ENCODE measurements at places on chromosomes 16 and 17.
A peak's percentile ranks its signal among the peaks of the same experiment; 100 is the strongest.

- DNase-seq = no peak
Observed at GRCh38 chr16:1119129-1119528, 23.1 kb upstream of the C1QTNF8 start.

DNA sequence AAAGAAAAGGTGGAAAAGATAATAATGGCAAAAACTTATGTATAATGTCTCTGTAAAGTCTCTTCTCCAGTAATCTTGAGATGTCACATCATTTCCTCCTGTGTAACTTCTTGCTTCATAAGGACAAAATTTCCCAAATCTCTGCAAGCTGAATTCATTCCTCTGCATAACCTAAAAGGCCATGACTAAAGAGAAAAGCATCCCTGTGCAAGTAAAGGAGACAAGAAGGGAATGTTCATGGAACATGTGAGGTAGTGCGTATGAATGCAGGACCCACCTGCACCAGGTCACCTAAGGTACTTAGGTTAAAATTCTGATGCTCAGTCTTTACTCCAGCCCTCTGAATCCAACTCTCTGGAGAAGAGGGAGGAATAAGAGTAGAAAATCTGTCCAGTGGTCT is 46.9 kb upstream of the NLK start:
- no peak for DNase-seq

DNA sequence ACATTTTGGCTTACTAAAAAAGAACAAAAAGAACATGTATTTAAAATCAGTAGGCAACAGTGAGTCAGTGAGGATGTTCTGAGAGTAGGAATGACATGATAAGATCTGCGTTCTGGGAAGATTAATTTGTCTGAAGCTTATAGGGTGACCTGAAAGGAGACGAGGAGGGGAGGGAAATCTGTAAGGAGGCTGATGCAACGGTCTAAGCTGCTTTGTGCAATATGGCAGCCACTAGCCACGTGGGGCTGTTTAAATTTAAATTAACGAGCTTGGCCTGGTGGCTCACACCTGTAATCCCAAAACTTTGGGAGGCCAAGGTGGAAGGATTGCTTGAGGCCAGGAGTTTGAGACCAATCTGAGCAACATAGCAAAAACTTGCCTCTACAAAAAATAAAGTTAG is 181.6 kb upstream of the CACNG3 start:
- DNase-seq = no peak

- no peak for DNase-seq
Observed at GRCh38 chr17:35684055-35684802, 47.2 kb upstream of the RASL10B start.

GRCh38 chr17:82947051-82947991 is 107.5 kb upstream of the ZNF750 start:
- no peak for DNase-seq

GRCh38 chr17:40014375-40014980 is 762 bp upstream of the CSF3 start:
- DNase-seq = no peak

DNA sequence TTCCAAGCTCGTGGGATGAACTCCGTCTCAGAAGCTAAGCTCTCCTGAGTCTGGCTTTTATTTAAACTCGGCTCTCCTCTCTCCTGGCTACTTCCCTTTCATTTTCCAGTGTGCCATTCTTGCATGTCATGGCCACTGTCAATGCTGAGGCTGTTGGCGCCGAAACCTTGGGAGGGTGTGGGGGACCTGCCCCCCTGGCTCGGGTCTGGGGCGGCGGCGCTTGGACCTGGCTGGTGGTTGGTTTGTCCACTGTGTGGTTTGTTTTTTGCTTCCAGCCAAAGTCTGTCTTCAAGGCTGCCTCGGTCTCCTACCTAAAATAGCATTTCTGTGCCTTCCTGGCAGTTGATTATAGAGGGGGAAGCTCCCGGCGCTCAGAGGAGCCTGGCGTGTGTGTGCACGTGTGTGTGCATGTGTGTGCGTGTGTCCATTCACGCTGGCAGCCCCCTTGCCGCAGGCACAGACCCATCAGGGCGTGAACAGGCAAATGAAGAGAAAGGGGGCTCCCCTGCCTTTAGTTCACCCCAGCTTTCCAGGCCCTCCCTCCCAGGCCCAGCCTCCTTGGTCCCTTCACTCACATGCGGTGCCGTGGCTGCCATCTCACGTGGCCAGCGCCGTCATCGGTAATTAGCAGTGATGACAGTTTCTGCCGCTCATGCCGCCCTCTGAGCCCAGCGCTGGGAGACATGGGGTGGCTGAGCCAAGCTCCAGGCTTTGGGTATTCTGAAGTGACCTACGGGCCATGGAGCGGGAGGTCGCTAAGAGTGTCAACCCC is 179.9 kb downstream of the SEC14L1 start:
- DNase-seq = no peak

- DNase-seq = no peak
Observed at GRCh38 chr16:56102183-56102686, 89.1 kb upstream of the GNAO1 start.

GRCh38 chr17:63772801-63773271 is 561 bp downstream of the CCDC47 start:
- DNase-seq = no peak

DNA sequence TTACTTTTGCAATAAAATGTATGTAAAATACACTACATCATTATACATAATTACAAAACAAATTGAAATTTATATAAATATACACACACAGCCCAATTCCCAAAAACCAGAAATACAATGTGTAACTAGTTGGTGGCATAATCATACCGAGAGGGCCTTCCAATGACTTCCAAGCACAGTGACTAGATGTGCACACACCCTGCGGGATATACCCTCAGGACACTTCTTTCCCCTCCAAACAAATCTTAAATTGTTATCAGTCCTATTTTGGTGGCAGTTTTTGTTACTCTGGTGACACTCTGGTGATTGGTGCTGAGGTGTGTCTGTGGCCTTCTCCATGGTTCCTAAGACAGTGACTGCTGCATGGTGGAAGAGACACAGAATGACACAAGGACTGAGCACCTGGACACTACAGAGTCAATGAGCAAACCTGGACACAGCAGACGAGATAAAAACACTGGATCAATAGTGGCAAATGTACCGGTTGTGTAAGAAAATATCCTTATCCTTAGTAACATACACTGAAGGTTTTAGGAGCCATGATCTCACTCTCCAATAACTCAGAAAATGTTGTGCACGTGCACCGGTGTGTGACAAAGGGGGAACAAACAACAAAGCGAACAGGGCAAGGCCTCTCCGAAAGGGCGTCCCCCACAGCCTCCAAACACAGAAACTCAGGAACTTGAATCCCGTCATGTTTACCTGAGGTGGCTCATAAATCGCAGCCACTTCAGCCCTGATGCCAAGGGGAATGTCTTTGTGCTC is 32.9 kb downstream of the NPLOC4 start:
- no peak for DNase-seq

DNA sequence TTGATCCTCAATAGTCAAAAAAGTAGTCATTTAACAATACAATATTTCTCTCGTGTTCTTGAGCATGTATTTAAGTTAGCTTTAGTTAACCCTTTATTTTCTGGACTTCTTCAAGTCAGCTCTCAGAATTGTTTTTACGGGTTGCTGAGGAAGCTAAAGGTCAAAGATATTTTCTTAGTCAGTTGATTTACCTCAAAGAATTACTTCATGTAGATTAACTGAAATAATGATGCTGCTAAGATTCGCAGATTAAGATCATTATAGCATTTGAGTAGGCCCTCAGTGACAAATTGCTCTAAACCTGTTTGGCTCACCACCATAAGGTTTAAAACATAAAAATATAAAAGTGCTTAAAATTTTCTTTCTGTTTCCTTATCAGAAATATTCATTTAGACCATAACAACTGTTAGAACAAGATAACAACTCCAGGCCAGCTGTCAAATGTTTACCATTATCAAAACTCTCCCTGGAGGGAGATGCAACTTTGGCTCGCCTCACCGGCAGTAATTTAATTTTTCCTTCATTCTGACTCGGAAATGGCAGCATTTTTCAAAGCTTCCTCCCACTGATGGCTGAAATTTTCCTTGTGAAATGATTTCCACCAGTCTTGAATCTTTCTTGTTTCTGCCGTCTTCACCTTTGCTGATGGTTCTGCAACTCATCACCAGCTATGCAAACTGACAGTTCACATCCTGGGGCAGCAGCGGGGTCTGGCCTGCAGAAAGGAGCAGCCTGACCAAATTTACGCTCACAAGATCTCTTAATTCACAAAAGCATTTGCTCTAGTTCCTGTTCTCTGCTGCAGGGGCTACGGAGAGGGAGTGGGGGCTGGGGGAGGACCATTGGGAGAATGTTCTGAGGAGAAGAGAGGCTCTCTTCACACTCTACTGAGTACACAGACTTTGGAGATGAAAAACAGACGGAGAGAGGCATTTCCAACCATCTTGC is 254.8 kb upstream of the TBX2 start:
- no peak for DNase-seq

DNA sequence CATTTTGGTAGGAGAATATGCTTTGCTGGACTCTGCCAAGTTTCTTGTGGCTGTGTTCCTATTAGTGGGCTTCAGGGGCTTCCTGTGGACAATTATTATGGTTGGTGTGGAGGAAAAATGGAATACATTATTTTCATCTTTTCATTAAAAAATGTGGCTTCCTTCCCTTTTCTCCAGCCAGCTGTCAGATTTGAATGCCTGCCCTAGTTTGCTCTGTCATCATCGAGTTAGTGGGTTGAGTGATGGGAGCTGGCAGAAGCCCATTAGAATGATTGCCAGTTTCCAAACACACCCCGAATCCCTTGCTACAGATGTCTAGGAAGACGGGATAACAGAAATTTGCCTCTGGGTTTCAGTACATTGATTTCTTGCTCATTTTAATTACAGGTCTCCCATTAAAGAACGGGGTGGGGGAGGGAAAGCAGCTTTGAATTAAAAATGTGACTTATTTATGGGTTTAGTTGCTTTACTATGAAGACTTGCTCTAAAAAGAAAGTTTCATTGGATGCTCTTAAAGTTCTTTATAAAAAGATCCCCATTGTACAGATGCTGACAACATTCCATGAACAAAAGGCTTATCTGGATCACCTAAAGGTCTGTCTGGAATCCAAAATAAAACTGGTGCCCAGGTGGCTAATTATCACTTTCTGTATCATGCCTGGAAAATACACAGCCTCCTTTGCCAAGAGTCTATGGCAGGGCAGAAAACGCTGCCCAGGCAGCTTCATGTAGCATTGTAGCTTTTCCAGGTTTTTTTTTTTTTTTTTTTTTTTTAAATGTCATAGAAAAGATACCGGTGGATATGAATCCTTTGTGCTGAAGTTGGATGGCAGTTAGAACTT is 103.6 kb downstream of the PRKCA start:
- DNase-seq = no peak

DNA sequence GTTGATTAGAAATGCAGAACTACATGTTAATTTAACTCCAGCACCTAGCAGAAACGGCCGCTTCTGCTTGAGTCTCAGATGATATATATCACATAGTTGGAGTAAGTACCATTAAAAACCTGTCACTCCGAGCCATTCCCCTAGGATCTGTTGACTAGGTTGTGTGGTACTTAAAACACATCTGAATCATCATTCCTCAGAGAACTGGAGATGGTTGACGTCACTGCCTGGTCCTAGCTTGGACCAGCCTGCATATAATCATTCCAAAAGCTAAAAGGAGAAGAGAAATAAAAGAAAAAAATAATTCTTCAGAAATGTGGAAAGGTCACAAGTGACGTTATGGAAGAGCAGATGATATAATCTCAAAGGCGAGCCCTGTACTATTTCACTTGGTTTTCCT is 31.3 kb upstream of the RASL10B start:
- DNase-seq = no peak

GRCh38 chr17:74431568-74432423 is at the start of gene GPRC5C:
GPRC5C (plus strand) TSS chr17:74432088; CDS start chr17:74439777, 7,689 bp downstream.
- DNase-seq = peak; percentile 11

GRCh38 chr16:87671715-87672270 is 69.5 kb downstream of the JPH3 start:
- no peak for DNase-seq

- no peak for DNase-seq
Observed at GRCh38 chr16:19119564-19119963, 5.8 kb downstream of the ITPRIPL2 start.

DNA sequence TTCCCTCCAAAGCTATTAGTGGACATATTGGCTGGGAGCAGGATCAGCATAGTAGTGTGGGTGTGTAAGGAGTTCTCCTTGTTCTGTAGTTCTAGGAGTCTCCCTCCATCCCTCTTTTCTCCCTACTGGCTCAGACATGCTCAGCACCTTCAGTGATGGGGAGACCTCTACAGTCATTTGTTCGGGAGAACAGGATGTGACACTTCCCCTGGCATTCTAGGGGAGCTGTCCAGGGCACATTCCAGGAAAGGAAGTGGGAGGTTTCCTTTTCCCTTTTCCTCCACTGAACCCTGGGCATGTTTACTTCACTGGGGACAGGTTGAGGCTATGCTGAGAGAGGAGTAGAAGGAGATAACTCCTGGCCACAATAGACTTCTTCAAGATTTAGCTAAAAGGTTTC is 86.5 kb downstream of the MYH13 start:
- no peak for DNase-seq

DNA sequence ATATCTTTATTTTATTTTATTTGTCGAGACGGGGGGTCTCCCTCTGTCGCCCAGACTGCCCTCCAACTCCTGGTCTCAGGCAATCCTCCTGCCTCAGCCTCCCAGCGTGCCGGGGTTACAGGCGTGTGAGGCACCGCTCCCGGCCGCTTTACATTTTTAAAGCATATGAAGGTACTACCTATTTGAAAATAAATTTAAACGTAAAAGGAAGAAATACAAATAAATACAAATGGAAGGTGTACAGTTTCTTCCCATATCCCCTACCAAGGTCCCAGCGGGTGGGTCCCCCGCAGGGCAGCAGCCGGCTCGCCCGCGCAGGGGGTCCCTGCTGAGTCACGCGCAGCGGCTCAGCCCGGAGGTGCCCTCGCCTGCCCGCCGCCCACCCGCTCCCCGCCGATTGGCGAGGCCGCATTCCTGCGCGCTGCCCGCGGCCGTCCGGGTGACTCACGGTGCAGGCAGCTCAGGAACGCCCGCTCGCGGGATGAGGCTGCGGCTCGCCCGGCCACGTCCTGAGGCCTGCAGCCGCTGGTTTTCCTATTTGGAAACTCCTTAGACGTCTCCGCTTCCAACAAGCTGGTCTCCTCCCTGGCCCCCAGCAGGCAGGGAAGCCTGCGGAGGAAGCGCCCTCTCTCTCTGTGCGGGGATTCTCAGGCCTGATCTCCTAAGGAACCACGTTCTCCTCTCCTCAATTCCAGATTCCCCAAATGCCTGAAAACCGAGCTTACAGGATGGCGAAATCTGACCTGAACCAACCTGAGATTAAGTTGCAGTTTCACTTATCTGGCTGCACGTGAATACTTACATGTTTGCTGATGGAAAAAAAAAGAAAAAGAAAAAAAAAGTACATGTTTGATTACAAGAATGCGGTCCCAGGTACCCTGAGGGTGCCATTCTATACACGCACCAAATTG is 54.8 kb upstream of the MAP3K14 start:
- no peak for DNase-seq

DNA sequence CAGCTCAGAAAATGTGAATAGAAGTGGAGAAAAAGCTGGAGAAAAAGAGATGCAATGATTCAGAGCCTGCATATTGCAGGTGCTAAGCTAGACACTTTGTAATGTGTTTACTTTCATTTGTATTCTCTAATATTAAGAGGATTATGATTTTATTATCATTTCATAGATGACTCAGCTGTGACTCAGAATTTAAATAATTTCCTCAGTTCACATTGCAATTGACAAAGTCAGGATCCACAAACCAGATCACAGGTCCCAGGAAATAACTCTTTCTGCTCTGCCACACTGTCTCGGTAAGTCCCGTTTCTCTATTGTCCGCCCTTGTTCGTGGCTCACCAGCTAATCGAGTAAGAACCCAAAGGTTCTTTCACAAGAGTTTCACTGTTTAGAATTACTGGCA is 235.4 kb upstream of the MON1B start:
- no peak for DNase-seq

GRCh38 chr16:89161763-89162713 is 9.5 kb upstream of the CDH15 start:
- DNase-seq = no peak

GRCh38 chr17:68334393-68334792 is 43.1 kb downstream of the ARSG start:
- no peak for DNase-seq
